Stimulated activated CD4-positive, alpha-beta T cell treated with anti-CD3 and anti-CD28 coated beads, Interleukin-4, amount 100 ng/mL, for 24 hours (primary cell): ENCODE measurements at places on chromosomes 3 and 15.

DNA sequence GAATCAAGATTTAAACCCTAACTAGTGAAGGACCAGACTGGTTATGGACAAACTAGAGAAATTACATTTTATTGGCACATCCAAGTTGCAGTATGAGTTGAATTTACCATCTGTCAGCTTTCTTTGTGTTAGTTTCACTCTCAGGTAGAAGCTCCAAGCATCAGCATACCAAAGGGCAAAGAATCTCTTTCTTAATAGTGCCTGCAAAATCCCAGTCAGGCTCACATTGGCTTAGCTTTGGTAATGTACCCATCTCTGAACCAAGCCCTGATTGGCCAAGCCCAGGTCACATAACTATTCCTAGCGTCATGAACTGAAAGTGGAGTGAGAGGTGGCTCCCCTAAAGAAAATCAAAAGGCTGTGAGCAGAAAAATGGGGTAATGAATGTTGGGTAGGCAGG lies 66.9 kb downstream of the CCNL1 start:
- DNase-seq, result no peak

DNA sequence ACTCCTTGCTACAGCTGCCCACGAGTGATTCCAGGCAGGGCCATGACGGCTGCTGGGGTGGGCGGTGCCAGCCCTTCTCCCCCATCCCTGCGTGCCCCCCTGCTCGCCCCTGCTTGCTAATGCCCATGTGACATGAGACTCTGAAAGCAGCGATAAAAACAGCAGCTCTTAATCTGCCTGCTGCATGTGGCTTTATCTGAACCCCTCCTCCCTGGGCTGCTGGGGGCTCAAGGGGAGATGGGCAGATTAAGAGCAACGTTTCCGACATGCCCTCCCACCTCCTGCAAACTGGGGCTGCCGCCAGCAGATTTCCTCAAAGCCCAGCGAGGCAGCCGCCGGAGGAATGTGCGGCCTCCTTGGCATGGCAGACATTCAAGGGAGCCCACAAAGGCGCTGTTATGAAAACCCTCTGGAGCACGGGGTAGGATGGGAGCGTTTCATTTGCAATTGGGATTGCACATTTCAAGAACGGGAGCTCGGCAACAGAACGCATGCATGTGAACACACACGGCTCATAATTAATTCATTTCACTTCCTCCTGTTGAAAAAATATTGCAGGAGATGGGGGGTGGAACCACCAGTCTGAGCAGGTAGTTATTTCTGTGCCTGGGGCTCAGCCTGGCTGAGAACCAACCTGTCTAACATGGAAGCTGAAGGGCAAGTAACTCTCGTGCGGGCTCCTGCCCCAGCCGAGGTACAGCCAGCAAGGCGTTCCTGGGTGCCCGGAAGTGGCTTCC lies 504.2 kb upstream of the PROK2 start:
- no peak for DNase-seq

DNA sequence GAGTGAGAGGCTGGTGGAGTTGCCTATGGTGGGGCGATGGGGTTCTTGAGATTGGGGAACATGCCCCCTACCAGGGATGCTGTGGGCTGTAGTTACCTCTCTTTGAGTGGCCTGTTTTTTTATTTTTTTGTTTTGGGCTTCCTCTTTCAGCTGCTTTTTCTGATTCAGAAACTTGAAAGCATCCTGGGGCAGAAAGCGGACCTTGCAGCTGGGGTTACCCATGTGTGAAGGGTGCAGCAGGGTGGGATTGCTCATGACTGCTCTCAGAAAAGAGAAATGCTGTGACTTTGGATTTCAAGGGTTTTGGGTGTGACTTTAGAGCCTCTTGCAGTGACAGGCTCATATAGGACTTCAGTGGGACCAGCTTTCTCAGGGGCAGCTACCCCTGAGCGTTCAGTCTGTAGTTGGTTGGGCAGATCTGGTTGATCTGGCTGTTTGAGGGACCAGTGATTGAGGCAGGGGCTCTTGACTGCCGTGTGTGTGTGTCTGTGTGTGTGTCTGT lies 1.8 kb downstream of the LIMD1 start:
- no peak for DNase-seq

GRCh38 chr3:24086617-24087404 lies 141.7 kb downstream of the NR1D2 start:
- DNase-seq, result no peak

GRCh38 chr3:52430416-52430810 lies 14.5 kb downstream of the SEMA3G start:
- no peak for DNase-seq

- DNase-seq, result peak; percentile 27
These were observed 17.9 kb downstream of the STT3B start for GRCh38 chr3:31550452-31551251.

DNA sequence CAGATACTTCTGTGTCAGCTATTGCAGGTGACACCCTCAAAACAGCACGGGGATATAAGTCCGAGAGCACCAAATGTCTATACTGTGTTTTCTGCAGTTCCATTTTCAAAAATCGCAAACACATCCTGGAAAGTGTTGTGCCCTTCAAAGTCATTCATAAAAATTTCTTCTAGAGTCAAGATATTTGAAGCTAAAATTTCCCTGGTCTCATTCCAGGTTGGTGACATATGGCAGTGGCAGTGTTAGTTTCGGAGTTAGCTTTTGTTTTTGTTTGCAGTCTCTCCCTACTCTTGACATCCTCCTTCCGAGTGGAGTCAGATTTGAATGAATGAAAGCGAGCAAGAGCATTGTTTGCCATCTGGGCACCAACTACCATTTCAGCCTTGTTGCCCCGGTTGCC lies 3.2 kb upstream of the FSIP1 start:
- no peak for DNase-seq

- DNase-seq, result no peak
These were observed 116.6 kb downstream of the ST8SIA2 start for GRCh38 chr15:92510163-92510882.

DNA sequence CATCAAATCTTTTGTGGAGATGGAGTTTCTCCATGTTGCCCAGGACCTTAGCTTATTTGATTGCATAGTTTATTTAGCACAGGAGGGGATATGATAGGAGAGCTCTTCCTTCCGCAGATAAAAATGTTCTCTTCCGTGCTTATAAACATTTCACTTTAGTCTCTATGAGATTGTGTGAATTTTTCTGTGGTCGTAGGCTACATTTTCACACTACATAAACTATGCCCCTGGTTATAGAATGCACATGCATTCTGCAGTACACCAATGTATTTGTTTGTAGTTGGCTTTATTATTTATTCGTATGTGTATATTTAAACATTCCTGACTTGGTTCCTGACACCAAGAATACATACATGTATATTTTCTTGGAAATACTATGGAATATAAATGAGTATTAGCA lies 139.2 kb downstream of the UBE2E2 start:
- DNase-seq, result no peak

DNA sequence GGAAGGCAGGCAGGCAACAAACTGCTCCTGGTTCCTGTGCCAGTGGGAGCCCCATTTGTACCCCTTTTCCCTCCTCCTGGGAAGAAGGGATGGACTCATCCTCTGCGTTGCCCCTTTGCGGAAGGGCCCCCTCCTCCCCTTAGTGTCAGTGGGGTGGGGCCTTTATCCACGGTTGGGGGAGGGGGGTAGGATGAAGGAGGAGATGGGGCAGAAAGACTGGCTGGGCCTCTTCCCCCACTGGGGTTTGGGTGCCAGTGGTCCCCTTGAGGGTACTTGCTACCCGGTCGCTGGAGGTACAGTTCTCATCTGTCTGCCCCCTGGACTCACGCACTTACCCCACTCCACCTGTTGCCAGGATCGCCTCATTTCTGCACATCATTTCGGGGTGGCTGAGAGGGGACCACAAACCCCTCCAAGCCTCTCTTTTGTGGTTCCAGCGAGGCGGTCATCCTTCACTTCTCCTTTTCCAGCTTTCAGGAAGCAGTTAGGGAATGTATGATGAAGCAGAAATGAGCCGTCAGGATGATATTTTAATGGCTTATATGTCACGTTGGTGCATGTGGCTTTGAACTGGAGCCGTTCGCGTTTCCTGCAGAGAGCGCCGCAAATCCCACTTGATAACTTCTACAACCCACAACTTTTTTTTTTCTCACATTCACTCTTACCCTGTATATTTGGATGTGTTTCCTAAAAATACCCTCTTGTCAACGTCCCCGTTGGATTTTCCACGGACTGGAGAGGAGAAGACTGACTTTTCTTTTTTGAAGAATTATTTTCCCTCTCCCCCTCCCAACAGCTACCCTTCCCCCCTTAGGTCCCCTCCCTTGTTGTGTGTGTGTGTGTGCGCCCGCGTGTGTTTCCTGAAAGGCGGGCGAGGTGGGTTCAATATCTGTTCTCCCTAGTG lies at the start of gene ZIC4:
Gene ZIC4 (minus strand): TSS at position 516 of the 904 bp plus-strand sequence. CDS start 3,746 bp downstream, outside the sequence.
- no peak for DNase-seq

- DNase-seq, result peak; percentile 57
These were observed 1037.0 kb upstream of the CFAP20DC start for GRCh38 chr3:60086811-60087210.

DNA sequence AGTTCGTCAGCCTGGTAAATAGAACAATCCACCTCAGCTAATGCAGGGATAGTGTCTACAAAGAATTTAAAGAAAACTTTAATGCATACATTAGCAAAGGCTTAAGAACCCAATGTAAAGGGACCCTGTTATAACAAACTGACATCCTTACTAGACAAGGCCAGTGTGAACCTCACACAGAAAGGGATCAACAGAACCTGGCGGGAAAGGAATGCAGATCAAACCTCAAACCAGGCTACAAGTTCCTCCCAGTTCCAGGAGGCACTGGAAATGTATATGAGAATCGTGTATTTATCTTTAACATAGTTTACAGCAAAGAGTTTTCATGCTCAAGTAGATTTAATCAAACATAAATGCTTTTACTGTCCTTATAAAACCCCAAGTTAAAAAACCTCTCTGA lies 37.6 kb upstream of the ATP11B start:
- DNase-seq, result no peak

- DNase-seq, result no peak
These were observed 1123.0 kb downstream of the ROBO1 start for GRCh38 chr3:78644847-78645246.

GRCh38 chr3:52881871-52882270 lies 15.5 kb downstream of the STIMATE start:
- DNase-seq, result no peak

DNA sequence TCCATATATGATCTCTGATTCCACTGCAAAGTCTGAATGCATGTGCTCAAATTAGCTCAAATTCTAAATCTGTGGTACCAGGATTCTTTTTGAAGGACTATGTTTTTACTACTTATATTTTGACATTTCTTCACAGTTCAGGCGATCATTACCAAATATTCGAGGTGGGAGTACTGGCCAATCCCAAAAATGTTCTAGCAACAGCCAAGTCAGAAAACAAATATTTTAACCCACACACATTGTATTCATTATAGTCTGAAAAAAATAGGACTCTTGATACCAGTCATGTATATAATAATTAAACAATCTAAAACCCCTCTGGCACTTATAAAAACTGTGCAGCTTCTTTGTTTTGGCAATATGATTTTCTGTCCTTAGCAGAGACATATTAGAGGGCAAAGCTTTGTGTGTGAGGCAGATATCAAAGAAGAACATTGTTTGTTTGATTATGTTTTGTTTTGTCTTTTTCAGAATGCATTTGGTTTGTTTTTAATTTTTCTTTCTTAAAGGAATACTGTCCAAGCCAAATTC lies 37.4 kb downstream of the FGF7 start:
- DNase-seq, result no peak

- DNase-seq, result no peak
These were observed 42.1 kb downstream of the ZBTB38 start for GRCh38 chr3:141410408-141410807.

- no peak for DNase-seq
These were observed 369.9 kb upstream of the C2CD4B start for GRCh38 chr15:62534996-62535395.

- DNase-seq, result no peak
These were observed 123.9 kb downstream of the RSRC1 start for GRCh38 chr3:158233791-158234190.

- no peak for DNase-seq
These were observed 150.7 kb downstream of the SST start for GRCh38 chr3:187519428-187519890.

DNA sequence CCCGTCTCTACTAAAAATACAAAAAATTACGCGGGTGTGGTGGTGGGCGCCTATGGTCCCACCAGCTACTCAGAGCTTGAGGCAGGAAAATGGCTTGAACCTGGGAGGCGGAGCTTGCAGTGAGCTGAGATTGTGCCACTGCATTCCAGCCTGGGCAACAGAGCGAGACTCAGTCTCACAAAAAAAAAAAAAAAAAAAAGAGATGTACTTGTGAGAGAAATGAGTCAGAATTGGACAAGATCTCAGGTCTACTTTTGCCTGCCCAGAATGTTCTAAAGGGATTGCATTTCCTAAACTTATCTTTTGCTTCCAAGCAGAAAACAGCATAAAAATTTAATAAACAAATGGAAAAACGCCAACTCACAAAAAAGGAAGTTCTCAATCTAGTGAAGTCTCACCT lies 167.5 kb downstream of the NR2F2 start:
- DNase-seq, result no peak

DNA sequence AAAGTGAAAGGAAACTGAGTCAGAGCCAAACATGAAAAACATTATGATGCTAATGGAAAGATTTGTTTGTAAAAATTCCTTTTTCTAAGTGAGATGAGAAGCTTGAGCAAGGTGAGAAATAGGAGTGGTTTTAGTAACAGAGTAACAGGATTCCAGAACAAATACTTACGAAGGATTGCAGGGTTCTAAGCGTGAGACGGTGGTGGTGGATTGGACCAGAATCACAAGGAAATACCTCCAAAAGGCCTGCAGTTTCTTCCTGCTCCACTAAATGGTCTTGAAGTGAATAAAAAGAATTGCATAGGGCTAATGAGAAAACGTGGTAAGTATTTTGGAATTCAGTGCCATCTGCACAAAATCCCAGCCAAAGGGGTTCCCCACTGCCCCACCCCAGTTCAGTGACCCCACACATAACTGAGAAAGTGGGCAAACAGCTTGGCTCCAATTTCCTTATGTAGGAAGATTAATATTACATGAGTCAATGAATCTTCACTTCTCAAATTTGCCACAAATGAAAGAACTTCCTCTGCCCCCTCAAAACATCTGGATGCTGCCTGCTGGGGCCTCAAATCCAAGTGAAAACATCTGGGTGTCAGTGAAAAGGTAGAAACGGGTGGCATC lies 283.8 kb upstream of the NR2F2 start:
- no peak for DNase-seq

GRCh38 chr3:65268426-65268825 lies 580.6 kb upstream of the ADAMTS9 start:
- DNase-seq, result no peak

DNA sequence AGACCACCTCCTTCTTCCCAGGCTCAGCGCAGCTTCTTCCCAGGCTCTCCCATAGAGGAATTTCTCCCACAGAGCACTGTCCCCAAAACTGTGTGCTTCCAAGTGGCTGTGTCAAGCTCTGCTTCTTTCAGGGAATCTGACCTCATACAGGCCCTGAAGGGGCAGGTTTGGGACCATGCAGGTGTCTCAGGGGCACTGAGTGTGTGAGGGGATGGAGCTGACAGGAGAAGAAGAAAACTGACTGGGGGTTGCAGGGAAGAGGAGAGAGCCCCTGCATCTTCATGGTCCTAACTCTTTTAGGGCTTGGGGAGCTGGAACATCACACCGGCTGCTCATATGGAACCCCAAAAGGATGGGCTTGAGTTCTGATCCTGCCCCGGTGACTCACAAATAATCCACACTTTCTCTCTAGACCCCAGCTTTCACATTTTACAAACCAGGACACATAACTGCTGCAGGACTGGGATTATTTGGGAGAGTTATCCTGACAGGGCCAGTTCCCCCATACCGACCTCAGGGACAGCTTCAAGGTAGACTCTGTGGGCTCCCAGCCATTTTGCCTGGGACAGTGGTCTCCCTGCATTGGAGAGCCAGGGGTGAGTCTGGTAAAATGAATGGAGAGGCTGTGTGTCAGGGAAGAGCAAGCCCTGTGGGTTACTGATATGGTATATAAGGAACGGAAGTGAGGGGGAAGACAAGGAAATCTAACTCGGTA lies 316.1 kb downstream of the TLE3 start:
- no peak for DNase-seq
